ENCODE measurements at places on chromosomes 2 and 18. TPM values are rescaled to one million over a fixed set of nuclear protein-coding genes. Genes with fewer than 3 reads are reported as not detected.
A peak's percentile ranks its signal among the peaks of the same experiment; 100 is the strongest.

- no peaks in the 10 kb centered on the region for H3K36me3 ChIP-seq
- H3K4me3 ChIP-seq, result no peak overlapping the region
- DNase-seq, result no peak
Measured at GRCh38 chr2:167953776-167954175, 293.6 kb downstream of the STK39 start.

GRCh38 chr2:36740061-36740460 is 43.6 kb downstream of the VIT start:
- H3K4me1 ChIP-seq, result no peaks in the 10 kb centered on the region
- DNase-seq, result no peak
- no peaks in the 10 kb centered on the region for H3K36me3 ChIP-seq
- H3K4me3 ChIP-seq, result no peak overlapping the region
- peaks cover 13% of the 10 kb centered on the region for H3K27me3 ChIP-seq
- H3K27ac ChIP-seq, result no peak overlapping the region

Gene FBXO41
- 17.4 TPM for total RNA-seq

DNA sequence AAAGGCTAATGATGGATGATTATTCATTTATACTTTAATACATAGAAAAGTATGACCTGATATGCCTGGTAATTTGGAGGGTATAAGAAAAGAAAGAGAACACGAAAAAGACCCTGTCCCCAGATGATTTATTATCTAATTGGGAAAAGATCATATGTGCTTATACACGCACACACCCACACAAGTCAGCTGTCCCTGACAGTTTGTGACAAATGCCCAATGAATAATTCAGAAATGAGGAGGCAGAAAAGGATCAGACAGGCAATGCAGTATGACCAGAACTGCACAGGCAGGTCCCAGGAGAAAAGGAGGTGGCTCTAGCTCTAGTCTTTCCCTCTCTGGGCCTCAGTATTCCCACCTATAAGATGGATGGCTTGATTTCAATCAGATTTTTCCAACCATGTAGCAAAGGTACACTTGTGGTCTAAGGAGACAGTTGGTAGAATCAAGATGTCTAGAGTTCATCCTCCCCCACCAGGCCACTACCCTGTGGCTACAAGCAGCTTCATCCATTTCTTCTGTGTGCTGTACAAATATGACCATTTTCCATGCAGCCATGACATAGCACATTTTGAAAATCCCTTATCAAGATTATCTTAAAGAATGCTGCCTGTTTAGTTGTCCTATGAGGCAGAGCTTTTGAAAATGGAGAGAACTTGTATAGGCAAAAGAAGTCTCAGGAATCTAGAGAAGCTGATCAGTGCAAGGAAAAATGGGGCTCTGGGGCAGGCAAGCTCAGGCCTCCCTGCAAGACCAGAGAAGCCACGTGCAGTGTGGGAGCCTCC is 19.7 kb downstream of the CYRIA start:
- H3K27ac ChIP-seq, result no peak overlapping the region
- no peaks in the 10 kb centered on the region for H3K36me3 ChIP-seq
- H3K27me3 ChIP-seq, result no peaks in the 10 kb centered on the region
- H3K4me3 ChIP-seq, result no peak overlapping the region
- no peak for DNase-seq

DNA sequence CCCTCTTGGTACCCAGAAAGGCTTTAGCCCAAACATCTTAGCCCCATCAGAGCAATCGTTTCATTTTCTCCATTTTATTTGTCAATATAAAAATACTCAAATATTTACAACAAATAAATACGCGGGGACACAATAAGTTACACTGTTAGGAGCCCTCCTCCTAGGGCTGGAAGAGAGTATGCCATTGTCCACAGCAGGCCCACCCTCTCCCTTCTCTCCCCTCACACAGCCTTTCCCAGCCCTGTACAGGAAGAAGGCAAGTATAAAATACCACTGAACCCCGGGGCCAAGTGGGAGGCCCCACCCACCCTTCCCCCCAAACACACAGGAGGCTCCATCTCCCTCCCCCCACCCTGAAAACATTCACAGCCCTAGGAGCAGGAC is 1.9 kb upstream of the ANKRD39 start:
- H3K4me3 ChIP-seq, result no peak overlapping the region
- no peaks in the 10 kb centered on the region for H3K27me3 ChIP-seq
- H3K4me1 ChIP-seq, result peaks cover 37% of the 10 kb centered on the region
- no peak overlapping the region for H3K27ac ChIP-seq

Gene MDH1
- total RNA-seq, result 102 TPM

Gene SIX3
- total RNA-seq, result not detected

- no peak overlapping the region for H3K27ac ChIP-seq
- H3K4me3 ChIP-seq, result no peak overlapping the region
- no peaks in the 10 kb centered on the region for H3K36me3 ChIP-seq
- H3K27me3 ChIP-seq, result no peaks in the 10 kb centered on the region
- DNase-seq, result no peak
- H3K4me1 ChIP-seq, result no peaks in the 10 kb centered on the region
Measured at GRCh38 chr2:222000326-222000725, 298.5 kb downstream of the PAX3 start.

DNA sequence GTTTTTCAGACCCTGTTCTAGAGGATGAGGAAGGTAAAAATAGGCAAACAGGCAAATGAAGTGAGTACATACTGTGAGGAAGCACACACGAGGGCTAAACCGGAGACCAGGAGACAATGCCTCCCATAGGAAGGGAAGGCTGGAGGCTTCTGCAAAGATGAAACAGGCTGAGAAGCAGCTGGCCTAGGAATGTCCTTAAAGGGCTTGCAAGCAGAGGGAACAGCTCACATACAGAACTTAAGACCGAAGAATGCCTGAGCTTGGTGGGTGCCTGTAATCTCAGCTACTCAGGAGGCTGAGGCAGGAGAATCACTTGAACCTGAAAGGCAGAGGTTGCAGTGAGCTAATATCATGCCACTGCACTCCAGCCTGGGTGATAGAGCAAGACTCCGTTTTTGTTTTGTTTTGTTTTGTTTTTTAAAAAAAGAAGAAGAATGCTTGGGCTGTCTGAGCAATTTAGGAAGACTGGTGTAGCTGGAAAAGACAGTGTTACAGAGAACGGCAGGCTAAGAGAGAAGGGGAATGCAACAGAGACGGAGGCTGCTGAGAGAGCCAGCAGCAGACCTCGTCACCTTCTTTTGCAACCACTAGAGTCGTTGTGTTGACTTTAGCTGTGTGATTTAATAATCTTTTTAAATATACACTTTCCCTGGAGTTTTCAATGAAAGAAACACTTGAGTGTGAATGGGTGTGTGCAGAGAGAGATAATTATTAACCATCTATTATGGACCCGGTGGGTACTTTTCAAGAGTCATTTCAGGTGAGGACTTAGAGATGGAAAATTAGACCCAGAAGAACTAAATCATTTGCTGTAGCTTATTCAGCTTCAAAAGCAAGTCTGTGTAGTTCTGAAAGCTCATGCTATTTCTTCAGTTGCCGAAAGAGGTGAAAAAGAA is 232.8 kb downstream of the GALR1 start:
- DNase-seq, result no peak
- H3K36me3 ChIP-seq, result no peaks in the 10 kb centered on the region
- H3K27me3 ChIP-seq, result peaks cover 2% of the 10 kb centered on the region
- no peak overlapping the region for H3K4me3 ChIP-seq

DNA sequence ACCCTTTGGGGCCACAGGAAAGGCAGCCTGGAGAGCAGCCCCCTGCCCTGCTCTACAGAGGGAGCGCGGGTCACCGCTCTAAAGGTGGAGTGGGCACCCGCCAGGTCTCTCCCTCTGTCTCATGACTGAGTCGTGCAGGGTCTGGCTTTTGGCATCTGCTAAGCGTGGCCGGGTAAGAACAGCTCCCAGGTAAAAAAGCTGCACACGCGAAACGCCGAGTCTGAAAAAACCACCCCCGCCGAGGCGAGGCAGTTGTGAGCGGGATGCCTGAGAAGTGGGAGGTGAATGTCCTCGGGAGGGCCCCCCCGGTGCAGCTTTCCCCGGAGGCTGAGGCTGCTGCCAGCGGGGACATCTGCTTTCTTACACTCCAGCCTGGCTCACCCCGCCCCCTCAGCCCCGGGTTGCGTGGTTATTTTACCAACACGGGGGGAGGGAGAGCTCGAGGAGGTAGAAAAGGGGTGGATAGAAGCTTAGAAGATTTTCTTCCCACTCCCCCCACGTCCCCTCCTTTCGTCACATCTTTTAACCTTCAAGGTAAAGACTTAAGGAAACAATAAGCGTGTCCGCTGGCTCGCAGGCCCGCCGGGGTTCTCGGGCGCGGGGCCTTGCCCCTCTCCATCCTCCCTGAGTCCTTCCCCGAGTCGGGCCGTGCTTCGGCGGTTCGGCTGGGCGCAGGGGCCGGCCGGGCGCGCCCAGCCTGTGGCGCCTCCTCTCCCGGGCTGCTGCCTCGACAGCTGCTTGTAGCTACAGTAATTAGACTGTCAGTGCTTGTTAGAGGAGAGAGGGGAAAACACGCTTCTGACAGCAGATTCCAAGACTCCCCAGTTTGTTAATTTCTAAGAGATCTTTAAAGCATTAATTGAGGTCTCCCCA is 70.6 kb upstream of the PSMD14 start:
- H3K27ac ChIP-seq, result no peak overlapping the region
- peak overlapping the region; percentile 84 for H3K4me3 ChIP-seq
- DNase-seq, result peak; percentile 52
- H3K4me1 ChIP-seq, result peaks cover 31% of the 10 kb centered on the region
- peaks cover 15% of the 10 kb centered on the region for H3K36me3 ChIP-seq

DNA sequence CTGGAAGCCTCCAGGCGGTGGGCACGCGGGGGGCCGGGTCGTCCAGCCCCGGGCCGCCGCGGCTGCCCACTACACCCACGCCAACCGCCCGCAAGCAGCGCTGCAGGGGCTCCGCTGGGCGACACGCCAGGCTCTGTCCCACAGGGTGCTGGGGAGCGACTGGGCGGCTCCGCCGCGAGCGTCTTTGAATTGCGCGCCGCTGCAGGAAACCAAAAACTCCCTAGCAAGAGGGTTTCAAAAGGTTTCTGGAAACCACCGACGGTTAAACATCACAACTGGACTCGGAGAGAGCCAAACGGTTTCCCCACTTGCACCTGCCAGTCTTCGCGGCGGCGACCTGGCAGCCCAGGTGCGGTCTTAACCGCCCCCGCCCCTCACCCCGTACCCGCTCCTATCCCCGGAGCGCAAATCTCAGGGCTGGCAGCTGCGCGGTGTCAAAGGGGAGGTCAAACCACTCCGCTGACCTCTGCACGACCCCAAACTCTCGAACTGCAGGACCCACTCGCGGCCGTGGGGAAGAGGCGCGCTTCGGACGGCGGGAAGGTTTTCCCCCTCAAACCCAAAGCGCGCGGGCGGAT is 1.0 kb downstream of the CXCR4 start:
- H3K4me1 ChIP-seq, result peaks cover 41% of the 10 kb centered on the region
- H3K36me3 ChIP-seq, result peaks cover 28% of the 10 kb centered on the region
- peak; percentile 60 for DNase-seq
- peak overlapping the region; percentile 94 for H3K27ac ChIP-seq
- peaks cover 2% of the 10 kb centered on the region for H3K27me3 ChIP-seq

GRCh38 chr2:155030296-155030695 is 331.8 kb downstream of the KCNJ3 start:
- H3K36me3 ChIP-seq, result no peaks in the 10 kb centered on the region
- no peak overlapping the region for H3K27ac ChIP-seq
- H3K4me1 ChIP-seq, result no peaks in the 10 kb centered on the region
- H3K4me3 ChIP-seq, result no peak overlapping the region
- H3K27me3 ChIP-seq, result no peaks in the 10 kb centered on the region

- H3K4me3 ChIP-seq, result no peak overlapping the region
- H3K4me1 ChIP-seq, result no peaks in the 10 kb centered on the region
- DNase-seq, result no peak
- no peak overlapping the region for H3K27ac ChIP-seq
- H3K27me3 ChIP-seq, result no peaks in the 10 kb centered on the region
- no peaks in the 10 kb centered on the region for H3K36me3 ChIP-seq
Measured at GRCh38 chr18:38459131-38459994, 893.8 kb upstream of the CELF4 start.

Gene FEV
- not detected for total RNA-seq

DNA sequence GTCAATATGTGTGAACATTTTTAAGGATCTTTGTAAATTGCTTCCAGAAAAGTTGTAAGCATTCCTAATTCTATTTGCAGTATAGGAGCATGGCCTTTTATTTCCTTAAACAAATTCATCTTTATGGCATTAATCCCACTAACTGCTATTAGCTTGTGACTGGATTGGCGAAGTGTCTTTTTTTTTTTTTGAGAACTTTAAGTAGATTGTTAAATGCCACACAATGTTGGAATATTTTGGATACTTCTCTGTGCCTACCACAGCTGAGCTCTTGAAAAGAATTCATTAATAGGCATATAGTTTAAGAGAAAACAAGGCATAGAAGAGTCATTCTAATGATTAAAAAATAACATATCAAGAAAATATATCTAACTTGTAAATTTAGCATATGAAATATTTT is 129.7 kb downstream of the LAMA3 start:
- H3K27me3 ChIP-seq, result no peaks in the 10 kb centered on the region
- H3K27ac ChIP-seq, result no peak overlapping the region
- H3K36me3 ChIP-seq, result no peaks in the 10 kb centered on the region
- DNase-seq, result no peak
- H3K4me1 ChIP-seq, result no peaks in the 10 kb centered on the region

Gene CNGA3
- total RNA-seq, result not detected

GRCh38 chr2:147558620-147559019 is 286.2 kb upstream of the ACVR2A start:
- no peaks in the 10 kb centered on the region for H3K4me1 ChIP-seq
- H3K27me3 ChIP-seq, result no peaks in the 10 kb centered on the region
- no peak overlapping the region for H3K4me3 ChIP-seq
- no peaks in the 10 kb centered on the region for H3K36me3 ChIP-seq
- DNase-seq, result no peak

Gene GALM
- 46.8 TPM for total RNA-seq

Gene SERPINB3
- not detected for total RNA-seq

- no peak for DNase-seq
- no peaks in the 10 kb centered on the region for H3K4me1 ChIP-seq
- no peak overlapping the region for H3K4me3 ChIP-seq
- H3K27me3 ChIP-seq, result no peaks in the 10 kb centered on the region
- H3K36me3 ChIP-seq, result no peaks in the 10 kb centered on the region
Measured at GRCh38 chr2:10229462-10230099, 73.1 kb upstream of the HPCAL1 start.

Gene ACTG2
- 0.64 TPM for total RNA-seq

DNA sequence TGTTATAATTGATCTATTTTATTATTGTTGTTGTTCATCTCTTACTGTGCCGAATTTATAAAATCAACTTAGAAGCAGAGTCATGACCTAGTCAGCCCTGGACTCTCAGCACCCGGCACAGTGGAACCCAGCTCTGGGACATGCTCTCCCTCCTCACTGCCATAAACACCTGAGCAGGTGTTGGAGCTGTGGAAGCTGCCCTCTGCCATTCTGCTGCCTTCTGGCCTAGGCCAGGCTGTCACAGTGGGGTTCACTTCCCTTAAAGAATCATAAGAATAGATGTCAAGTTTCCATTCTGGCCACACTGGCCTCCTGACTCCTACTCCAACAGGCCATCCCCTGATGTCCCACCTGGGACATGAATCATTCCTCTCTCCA is 192.2 kb downstream of the ZFP36L2 start:
- no peaks in the 10 kb centered on the region for H3K27me3 ChIP-seq
- no peak overlapping the region for H3K4me3 ChIP-seq
- no peak overlapping the region for H3K27ac ChIP-seq
- no peaks in the 10 kb centered on the region for H3K36me3 ChIP-seq

All from CD4-positive, CD25-positive, alpha-beta regulatory T cell (primary cell).